Thymus (tissue), 14 donors: ENCODE measurements at places on chromosomes 13 and 19. TPM values are rescaled to one million over a fixed set of nuclear protein-coding genes. Genes with fewer than 3 reads are reported as not detected.

Gene PPP1R13L
- polyA plus RNA-seq: 41.6 TPM

Gene FPR1
- polyA plus RNA-seq: 4.7 TPM

Gene CEACAM6
- 6.5 TPM for polyA plus RNA-seq

Gene SIGLEC12
- polyA plus RNA-seq: 1.1 TPM

Gene PCSK4
- polyA plus RNA-seq: 11.5 TPM

Gene SLITRK5
- 0.09 TPM for polyA plus RNA-seq

Gene ZNF587
- 25.4 TPM for polyA plus RNA-seq

Gene LILRB5
- polyA plus RNA-seq: 8.3 TPM

Gene ZNF681
- polyA plus RNA-seq: 2.8 TPM

Gene CACNG6
- polyA plus RNA-seq: 0.05 TPM

Gene NCAN
- polyA plus RNA-seq: 0.27 TPM

Gene CYP2A7
- polyA plus RNA-seq: 0.21 TPM

Gene STAP2
- 21.3 TPM for polyA plus RNA-seq

Gene DPF1
- 0.09 TPM for polyA plus RNA-seq

Gene FBN3
- polyA plus RNA-seq: 0.16 TPM

Gene TNNT1
- polyA plus RNA-seq: 11.9 TPM

Gene DHRS12
- 14.8 TPM for polyA plus RNA-seq

Gene C19orf47
- polyA plus RNA-seq: 13.9 TPM

Gene ELAVL3
- polyA plus RNA-seq: 0.05 TPM

Gene DAPK3
- polyA plus RNA-seq: 50.7 TPM

Gene ADGRE3
- polyA plus RNA-seq: 0.09 TPM

Gene IL17D
- 0.52 TPM for polyA plus RNA-seq

Gene ZDHHC20
- 39.7 TPM for polyA plus RNA-seq

Gene LRRC4B
- polyA plus RNA-seq: 0.57 TPM

Gene ZNF90
- 3.6 TPM for polyA plus RNA-seq

Gene LRP3
- polyA plus RNA-seq: 4.0 TPM

Gene RAP2A
- 14.6 TPM for polyA plus RNA-seq

Gene SYT3
- 0.02 TPM for polyA plus RNA-seq

Gene ZNF581
- 22.9 TPM for polyA plus RNA-seq

Gene TMEM221
- 3.2 TPM for polyA plus RNA-seq

Gene LACC1
- 10.3 TPM for polyA plus RNA-seq

Gene EFNA2
- polyA plus RNA-seq: 0.21 TPM

Gene VSTM1
- 0.37 TPM for polyA plus RNA-seq

Gene CEACAM7
- polyA plus RNA-seq: 1.8 TPM
